Kidney (tissue), 22 donors: ENCODE measurements at places on chromosomes 3 and 15. TPM values are rescaled to one million over a fixed set of nuclear protein-coding genes. Genes with fewer than 3 reads are reported as not detected.
A peak's percentile ranks its signal among the peaks of the same experiment; 100 is the strongest.

DNAH1 gene
- 12.1 TPM for total RNA-seq

DNA sequence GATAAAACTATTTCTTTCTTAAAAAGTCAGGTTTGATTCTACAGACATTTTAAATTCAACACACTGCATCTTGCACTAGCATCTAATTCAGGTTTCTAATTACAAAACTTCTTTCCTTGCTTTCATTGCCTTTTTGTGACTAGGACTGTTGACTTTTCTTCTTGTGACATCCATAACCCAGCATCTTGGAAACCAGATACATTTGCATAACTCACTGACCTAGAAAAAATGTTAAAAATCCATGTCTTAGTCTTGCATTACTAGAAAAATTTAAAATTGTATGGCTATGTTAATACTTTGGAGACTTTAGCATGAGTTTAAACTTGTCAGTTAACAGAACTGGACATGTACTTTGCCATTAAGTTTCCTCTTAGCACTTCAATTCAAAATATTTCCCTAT is 72.7 kb downstream of the DTWD1 start:
- no peak for DNase-seq

- DNase-seq: no peak
Measured at GRCh38 chr3:147395899-147396711, 10.2 kb downstream of the ZIC4 start.

DNA sequence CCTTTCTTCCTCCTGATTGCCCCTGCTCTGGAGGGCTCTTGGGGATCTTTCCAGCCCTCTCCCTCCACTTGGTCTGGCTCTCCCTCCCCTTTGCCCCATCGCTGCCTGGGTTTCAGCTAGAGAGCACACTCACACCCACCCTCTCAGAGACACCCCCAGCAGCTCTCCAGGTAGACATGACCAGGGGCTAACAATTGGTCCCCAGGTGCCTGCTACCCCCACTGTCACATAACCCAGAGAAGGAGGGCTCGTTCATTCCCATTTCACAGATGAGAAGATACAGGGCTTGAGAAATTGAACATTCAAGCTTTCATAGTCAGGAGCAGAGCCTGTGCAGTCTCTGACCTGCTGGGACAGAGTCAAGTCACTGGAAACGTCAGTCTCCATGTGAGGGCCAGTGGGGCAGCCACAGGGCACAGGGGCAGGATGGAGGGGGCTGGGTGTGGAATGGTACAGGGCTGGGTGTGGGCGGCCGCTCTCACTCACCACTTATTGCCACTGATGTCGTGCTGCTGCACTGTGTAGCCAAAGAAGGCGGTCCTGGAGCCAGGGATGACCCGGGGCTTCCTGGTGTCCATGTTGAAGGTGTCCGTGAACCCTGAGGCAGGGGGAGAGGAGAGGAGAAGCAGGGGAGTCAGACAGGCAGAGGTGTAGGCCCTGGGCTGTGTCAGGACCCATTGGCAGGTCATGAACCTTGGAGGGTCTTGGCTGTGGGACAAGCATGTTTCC is 29.4 kb downstream of the ITGA11 start:
- peak; percentile 4 for DNase-seq

GRCh38 chr3:128217702-128218547 is 64.6 kb downstream of the EEFSEC start:
- DNase-seq: peak; percentile 76

SAXO2 gene
- 3.2 TPM for total RNA-seq

DNA sequence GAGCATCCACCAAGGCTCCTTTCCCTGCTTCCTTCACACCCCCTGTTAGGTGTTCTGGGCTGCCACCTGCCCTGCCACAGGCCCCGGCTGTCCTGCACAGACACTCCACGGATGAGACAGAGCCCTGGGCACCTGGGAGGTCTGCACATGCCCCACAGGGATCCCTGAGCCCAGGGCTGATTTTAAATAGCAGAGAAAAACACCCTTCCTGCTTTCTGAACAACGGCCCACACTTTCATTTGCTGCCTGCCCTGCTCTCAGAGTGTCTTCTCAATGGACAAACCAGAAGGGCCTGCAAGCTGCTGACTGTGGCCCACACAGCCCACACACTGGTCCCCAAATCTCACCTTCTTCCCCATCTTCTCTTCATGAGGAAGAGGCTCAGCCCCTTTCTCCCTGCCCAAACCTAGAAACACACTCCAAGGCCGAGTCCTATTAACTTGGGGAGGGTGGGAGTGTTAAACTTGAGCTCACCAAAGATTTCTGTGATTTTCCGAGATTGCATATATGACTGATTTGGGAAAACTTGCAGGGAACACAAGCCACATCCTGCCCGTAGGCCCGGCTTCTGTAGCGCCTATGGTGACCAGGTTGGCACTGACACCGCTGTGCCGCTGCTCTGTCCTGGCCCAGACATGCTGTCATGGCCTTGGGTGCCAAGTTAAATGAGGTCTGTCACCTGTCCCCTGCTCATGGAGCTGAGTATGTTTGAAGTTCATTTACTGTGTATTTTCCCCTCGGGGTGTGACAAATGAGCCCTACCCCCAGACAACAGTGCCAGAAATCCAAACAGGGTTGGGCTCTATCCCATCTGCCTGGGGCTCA is 47.2 kb upstream of the KLF13 start:
- no peak for DNase-seq

GRCh38 chr15:59968314-59968713 is 35.8 kb upstream of the FOXB1 start:
- DNase-seq: no peak

DNA sequence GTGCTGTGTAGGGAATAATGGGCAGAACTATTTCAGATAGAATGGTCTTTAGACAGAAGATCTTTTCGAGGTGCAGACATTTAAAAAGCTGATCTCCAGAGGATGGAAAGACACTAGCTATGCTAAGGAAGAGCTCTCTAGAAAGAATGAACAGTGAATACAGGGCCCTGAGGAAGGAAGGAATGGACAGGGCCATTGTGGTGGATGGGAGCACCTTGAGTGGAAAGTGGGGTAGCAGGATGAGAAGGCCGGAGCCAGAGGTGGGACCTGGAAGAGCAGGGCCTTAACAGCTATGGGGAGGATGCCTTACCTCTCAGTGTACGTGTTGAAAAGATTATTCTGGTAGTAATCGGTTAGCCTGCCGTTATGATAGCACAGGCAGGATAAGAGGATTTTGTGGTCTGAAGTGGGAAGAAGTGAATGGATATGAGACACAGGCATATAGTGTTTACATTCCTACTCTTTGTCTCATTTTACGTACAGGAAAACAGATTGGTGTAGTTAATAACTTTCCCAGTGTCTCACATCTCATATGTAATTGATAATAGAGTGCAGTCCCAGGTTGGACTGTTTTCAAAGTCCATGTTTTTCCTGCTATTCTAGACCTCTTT is 172.4 kb downstream of the KLHL25 start:
- DNase-seq: no peak

DNA sequence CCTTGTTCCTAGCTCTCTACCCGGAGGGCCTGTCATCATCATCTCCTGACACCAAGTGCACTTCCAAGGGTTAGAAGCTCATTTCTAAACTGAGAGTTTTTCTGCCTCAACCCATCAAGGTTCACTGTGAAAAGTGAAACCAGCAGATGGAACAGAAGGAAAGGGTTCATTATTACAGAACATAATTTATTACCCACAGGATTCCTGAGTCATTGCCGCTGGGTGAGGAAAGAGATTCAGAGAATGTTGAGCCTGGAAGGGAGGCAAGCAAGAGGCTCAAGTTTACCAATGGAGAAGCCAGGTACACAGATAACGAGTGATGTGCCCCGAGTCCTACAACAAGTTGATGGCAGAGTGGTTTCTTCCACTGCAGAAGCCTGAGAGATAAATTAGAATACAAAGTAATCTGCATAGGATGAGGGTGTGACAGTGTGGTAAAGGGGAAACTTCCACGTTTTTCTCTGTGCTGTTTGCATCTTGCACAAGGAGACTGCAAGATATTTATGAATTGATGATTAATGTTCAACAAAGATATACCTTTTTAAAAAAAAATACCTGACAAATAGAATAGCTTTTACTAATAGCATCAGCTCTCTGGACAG is 80.5 kb upstream of the SETMAR start:
- no peak for DNase-seq

IQCB1 gene
- total RNA-seq: 16.9 TPM

RBP2 gene
- not detected for total RNA-seq

GRCh38 chr15:54424171-54424570 is 445.9 kb downstream of the UNC13C start:
- DNase-seq: no peak

ROBO1 gene
- total RNA-seq: 22.1 TPM

DNA sequence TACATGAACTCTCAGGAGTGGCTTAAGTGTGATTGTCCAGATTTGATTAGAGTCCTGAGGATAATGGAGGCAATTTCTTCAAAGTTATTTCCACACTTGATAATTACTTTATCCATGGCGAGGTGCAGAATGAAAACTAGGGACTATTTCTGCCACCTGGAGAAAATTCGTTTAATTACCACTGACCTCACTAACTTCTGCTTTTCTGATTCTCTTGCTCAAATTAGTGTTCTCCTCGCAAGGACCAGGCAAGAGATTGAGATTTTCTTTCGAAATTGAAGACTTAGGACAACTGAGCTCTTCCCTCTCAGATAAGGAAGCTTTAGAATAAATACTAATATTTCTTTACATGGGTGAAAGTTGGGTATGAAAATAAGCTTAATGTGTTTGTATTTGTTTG is 135.2 kb downstream of the RYR3 start:
- DNase-seq: no peak

GRCh38 chr15:39230908-39231285 is 350.0 kb upstream of the THBS1 start:
- DNase-seq: no peak

GRCh38 chr15:75952525-75952924 is 48.8 kb downstream of the FBXO22 start:
- DNase-seq: no peak

MYRIP gene
- 6.6 TPM for total RNA-seq

DNA sequence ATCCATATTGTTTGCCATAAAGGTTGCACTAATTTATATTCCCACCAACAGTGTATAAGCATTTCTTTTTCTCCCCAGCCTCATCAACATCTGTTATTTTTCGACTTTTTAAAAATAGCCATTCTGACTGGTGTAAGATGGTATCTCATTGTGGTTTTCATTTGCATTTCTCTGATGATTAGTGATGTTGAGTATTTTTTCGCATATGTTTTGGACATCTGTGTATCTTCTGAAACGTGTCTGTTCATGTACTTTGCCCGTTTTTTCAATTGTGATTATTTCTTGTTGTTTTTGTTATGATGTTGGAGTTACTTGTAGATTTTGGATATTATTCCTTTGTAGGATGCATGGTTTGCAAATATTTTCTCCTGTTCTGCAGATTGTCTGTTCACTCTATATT is 46.5 kb downstream of the TP63 start:
- no peak for DNase-seq

NKTR gene
- 81.1 TPM for total RNA-seq

- peak; percentile 51 for DNase-seq
Measured at GRCh38 chr3:42830437-42831320, 21.4 kb downstream of the ACKR2 start.

- no peak for DNase-seq
Measured at GRCh38 chr3:55607175-55607574, 120.1 kb upstream of the WNT5A start.

DNA sequence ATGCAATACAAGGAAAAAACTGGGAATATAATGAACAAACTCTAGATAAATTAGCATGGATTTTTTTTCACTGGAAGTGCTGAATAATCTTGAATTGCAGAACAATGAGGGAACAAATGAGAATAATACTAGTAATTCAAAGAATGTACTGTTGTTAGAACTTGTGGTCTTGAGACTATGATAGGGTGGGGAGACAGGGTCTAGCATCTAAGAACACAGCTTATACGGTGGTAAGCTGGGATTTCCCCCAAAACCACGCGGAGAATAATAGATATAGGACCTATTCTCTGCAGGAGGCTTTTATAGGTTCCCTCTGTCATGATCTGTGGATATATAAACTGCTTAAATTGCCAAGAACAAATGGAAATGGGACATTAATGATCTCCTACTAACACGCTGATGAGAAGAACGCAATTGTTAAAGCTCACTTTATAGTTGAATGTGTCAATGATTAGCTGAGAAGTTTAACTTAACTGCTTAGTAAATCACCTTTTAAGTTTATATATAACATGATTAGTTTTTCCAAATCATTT is 692.3 kb downstream of the ZPLD1 start:
- no peak for DNase-seq

DNA sequence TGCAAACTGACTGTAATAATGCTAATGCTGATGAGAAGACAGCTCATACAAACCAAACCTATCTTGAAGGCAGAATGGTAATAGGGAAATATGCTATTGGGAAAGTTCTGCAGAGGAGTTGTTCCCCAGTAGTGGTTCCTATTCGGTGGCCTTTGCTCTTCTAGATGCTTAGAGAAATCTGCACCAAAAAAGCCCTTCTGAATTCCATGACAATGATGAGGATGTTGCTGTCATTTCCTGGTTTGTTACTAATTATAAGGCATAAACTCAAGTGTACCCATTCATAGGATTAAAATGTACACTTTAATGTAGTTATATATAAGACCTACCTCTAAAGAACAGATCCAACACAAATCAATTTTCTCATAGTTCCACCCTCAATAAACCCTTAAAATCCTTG is 30.1 kb downstream of the TOMM70 start:
- DNase-seq: no peak

GRCh38 chr15:59346951-59347350 is 25.7 kb downstream of the MYO1E start:
- DNase-seq: no peak

DGKG gene
- 11.4 TPM for total RNA-seq

DNA sequence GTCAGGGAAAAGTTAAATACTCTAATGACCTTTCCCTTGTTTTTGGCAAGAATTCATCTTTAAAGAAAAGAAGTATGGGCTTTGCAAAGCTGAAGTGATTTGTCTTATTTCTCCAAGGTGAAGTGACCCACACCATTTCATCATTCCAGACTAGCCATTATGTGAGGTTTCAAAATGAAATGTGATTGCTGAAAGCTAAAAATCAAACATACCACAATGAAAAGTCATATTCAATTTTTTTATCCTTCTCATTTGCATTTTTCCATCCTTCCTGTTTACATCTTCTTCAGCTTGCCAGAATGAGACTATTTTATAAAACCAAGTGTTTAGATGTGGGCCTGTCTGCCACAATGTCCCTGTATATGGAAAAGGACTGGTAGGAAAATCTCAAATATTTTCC is 142.3 kb upstream of the STRIT1 start:
- no peak for DNase-seq

DNA sequence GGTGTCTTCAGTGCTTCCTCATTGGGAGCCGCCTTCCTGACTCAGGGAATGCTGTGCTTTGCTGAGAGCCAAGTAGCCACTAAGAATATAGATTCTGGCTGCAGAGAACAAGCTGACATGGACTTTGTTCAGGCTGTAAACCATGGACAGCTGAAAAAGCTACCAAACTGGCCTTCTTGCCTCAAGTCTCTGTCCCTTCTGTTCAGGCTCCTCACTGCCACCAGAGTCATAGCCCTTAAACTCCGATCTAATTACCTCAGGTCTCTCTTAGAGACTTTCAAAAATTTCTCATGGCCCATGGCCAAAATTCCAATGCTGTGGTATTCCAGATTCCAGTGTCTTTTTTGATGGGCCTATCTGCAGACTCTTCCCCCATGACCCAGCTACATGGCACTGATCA is 19.4 kb upstream of the PTX3 start:
- no peak for DNase-seq

GRCh38 chr15:88302373-88302772 is 45.8 kb upstream of the NTRK3 start:
- DNase-seq: no peak

PLS1 gene
- 51.4 TPM for total RNA-seq

UACA gene
- 92.7 TPM for total RNA-seq

GRCh38 chr15:90884719-90885431 is 571 bp downstream of the FES start:
- DNase-seq: no peak

- no peak for DNase-seq
Measured at GRCh38 chr3:163058031-163058854, 1561.6 kb downstream of the OTOL1 start.
